ENCODE measurements at places on chromosomes 4 and X.

- DNase-seq = no peak
These were observed 2.2 kb downstream of the PAQR3 start for GRCh38 chr4:78936989-78937388.

GRCh38 chr4:14920237-14920636 is 82.0 kb upstream of the CPEB2 start:
- no peak for DNase-seq

DNA sequence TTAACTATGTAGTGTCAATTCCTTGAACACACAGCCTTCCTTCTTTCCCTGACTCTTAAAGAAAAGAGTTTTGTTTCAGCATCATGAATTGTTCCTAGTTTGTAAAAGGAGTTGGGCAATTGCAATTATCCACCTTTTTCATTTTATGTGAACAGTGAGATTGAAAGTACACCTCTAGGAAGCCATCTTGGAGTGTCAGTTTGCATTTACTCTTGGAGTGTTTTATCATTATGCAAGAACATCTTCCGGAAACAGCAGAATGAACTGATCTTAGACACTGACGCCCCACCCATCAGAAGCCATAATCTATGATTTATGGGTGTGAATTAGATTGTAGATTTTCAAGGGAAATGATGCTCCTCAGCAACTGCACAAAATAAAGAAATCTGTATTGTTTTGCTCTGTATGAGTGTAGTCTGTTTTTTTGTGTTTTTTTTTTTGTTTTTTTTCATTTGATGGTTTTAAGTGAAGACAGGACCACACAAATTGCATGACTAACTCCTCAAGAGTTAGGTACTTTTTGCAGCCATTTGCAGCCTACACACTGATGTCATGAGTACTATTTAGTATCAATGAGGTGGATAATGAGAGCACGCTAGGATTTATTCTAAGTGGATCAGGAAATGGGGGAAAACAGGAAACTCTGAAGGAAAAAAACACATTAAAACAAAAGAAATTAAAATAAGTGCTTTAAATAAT is 19.5 kb upstream of the FGF2 start:
- no peak for DNase-seq

DNA sequence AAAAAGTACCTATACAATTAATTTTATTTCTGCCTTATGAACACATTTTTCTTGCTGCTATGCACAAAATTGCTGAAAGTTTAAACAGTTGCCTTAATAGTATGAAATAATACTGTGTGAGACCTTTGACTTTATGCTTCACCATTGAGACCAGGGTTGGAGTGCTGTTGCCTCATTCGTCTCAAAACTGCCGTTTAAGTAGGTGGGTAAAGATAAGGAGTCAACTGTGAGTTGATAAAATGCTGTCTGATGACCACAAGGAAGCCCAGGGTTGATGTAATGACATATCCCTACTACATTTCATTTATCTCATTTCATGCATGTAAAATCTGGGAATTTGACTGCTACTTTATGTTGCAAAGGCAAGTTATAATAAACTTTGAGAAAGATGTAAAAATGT is 23.4 kb downstream of the STK26 start:
- no peak for DNase-seq

- DNase-seq = peak; percentile 29
These were observed 203.4 kb downstream of the MAML3 start for GRCh38 chr4:139950568-139950967.

DNA sequence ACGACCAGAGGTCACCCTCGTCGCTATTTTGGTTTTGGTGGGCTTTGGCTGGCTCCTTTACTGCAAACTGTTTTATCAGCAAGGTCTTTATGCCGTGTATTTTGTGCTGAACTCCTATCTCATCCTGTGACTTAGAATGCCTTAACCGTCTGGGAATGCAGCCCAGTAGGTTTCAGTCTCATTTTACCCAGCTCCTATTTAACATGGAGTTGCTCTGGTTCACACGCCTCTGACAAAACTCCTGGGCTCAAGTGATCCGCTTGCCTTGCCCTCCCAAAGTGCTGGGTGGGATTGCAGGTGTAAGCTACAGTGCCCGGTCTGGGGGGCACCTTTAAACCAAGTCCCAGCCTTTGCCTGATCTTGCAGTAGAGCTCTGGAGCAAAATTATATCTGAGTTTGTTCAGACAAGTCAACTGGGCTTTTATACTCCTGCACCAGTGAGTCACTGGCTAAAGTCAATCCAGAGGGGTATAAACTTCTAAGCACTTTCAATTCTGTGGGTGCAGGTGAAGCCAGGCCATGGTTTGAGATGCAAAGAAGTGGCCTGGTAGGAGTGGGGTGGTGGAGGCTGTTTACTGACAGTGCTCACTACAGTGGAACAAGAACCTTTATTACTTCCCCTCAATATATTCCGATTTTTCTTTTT is 50.2 kb downstream of the MGST2 start:
- DNase-seq = no peak

DNA sequence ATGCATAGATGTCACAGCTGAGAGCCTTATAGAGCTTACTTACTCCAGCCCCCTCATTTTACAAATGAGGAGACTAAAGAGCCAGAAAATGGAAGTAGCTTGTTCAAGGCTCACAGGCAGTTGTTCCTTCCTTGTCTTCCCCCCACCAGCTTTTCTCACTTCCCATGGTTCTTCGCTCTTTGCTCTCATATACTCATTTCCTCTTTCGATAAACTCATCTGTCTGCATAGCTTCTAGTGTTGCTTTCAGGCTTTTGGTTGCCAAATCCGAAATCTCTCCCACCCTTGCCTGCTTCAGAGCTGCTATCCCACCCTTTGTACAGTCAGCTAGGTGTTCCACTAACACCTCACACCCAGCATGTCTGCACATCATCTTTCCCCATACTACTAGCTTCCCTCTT is 25.0 kb upstream of the GJB1 start:
- DNase-seq = no peak

DNA sequence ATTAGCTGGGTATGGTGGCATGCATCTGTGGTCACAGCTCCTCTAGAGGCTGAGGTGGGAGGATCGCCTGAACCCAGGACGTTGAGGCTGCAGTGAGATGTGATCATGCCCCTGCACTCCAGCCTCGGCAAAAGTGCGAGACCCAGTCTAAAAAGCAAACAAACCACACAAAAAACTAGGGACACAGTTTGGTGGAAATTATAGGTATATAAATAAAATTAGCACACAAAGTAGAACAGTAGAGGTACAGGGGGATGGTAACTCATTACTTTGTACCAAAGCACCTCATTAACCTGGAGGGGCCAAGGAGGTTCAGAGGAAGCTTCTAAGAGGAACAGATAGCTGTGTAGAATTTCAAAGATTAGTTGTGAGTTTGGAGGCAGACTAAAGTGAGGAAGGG is 5.1 kb downstream of the VBP1 start:
- DNase-seq = no peak

GRCh38 chr4:116480546-116480945 is 604.8 kb downstream of the TRAM1L1 start:
- DNase-seq = no peak

DNA sequence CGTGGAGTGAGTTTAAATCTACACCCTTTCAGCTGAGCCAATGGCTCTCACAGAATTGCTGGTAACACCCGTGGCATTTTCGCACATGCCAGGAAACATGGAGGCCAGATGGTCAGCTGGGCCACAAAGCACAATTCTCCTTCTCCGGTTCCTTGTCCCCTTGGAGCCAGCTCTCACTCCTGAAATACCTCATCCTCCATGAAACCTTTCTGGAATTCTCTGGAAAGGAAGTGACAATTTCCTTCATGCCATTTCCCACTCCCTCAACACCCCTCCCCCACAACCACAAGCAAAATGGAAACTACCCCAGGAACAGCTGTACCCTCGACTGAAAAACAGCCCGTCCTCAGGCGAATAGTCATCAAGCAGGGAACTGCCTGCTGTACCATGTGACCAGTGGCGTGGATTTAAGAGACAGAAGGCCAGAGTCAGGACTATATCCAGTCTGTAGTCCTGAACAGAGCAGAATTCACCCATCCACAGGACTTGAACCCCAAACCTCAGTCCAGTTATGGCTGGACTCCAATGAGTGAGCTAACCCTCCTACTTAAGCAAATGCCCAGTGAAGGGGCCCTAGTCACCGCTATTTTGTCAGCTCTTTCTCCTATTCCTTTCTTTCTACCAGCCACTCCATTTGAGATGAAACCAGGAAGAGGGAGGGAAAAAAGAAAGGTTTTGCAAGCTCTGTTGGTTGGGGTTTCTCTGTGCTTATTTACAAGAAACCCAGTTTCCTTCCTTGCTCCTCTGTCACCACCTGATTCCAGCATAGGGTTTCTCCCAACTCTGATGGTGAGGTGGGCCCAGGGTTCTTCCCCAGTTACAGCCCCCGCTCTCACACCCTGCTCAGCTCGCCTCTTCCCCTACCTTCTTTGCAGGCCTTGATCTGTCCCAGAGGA is 24.5 kb downstream of the ELF4 start:
- no peak for DNase-seq

DNA sequence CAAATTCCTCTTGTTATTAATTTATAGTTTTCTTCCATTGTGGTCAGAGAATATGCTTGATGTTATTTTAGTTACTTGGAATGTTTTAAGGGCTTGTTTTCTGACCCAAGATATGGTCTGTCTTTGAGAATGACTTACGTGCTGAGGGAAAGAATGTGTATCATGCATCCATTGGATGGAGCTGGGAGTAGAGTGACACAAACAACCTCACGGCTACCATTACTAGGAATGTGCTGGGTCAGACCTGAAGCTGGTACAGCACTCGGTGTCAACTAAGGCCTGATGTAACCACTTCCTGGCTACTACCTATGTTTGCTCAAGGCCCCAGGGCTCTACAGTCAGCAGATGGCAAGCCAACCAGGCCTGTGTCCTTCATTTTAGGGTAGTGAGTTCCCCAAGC is 257.8 kb downstream of the FAT4 start:
- no peak for DNase-seq

- no peak for DNase-seq
These were observed 105.8 kb downstream of the RNF150 start for GRCh38 chr4:141027421-141027820.

GRCh38 chrX:45050558-45050957 is 150.1 kb downstream of the DIPK2B start:
- DNase-seq = no peak

DNA sequence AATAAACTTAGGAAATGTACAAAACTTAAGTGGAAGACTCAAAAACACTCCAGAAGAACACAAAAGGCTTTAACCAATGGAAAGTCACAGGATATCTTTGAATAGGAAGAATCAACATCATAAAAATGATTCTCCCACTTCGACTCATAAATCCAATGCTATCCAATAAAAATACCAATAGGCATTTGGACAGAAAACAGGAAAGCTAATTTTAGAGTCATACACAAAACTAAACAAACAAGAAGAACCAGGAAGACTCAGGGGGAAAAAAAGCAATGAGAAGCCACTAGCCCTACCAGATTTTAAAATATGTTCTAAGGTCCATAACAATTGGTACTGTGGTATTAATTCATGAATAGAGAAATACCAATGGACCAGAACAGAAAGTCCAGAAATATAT is 28.2 kb downstream of the SLC9A7 start:
- DNase-seq = no peak

GRCh38 chr4:70728091-70728490 is 6.3 kb downstream of the RUFY3 start:
- DNase-seq = no peak

DNA sequence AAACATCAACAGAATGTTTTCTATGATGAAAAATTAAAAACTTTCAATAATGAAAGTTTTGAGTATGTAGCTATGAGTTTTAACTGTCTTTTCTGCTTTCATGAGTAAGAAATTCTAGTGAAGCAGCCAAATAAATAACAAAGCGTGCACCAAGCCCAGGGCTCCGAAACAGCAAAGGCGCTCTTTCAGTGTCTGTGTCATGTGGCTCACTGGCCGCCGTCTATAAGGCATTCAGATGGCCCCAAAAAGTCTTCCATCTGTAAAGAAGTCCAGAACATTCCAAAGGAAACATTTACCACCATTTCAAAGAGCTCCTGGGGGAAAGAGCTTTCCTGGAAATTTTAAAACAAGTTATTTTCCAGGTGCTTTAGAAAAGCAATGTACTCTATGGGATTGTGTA is 139.9 kb downstream of the AFAP1 start:
- no peak for DNase-seq

DNA sequence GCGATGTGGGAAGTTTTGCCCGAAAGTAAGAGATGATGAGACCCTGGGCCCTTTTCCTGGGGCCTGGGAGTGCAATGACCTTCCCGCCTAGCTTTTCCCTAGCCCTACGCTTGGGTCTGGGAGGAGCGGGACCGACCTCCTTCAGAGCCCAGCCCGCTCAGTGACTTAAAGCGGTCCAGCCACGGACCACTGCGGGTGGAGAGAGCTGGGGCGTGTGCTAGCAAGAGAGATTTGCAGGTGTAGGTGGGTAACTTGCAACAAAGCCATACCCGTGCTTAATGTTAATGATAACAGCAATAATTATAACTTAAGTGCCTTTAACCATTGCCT is 503 bp upstream of the PDE5A start:
- no peak for DNase-seq
